ENCODE measurements at places on chromosomes 6 and 20. TPM values are rescaled to one million over a fixed set of nuclear protein-coding genes. Genes with fewer than 3 reads are reported as not detected.

DNA sequence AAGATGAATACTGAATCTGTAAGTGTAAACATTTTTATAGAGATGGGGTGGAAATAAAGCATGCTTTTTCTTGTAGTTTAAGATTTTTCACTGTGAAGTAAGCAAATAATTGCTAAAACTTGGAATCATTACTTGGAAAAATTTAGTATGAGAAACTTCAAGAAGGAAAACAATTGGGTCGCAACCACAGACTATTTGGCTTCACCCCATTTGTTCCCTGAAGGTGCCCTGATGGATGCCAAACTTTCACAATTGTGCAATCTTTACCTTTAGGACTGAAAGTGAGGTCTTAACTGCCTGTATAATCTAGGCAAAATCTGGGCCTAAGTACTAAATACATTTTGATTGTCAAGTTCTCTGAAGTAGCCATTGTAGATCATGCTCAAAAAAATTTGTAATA is 330.1 kb downstream of the HDGFL1 start:
- no peak for DNase-seq

- DNase-seq: no peak
These were observed 2.9 kb upstream of the SOD2 start for GRCh38 chr6:159695984-159696383.

GRCh38 chr6:151627689-151628444 is 134.1 kb downstream of the CCDC170 start:
- no peak for DNase-seq

GRCh38 chr6:29964518-29964886 is 22.2 kb downstream of the HLA-A start:
- DNase-seq: no peak

GRCh38 chr20:41426086-41426830 is 59.6 kb upstream of the EMILIN3 start:
- DNase-seq: no peak

- peak; percentile 19 for DNase-seq
These were observed 6.5 kb downstream of the BTN2A2 start for GRCh38 chr6:26389349-26389894.

- peak; percentile 56 for DNase-seq
These were observed 27.4 kb upstream of the MAPRE1 start for GRCh38 chr20:32792316-32792715.

- no peak for DNase-seq
These were observed 152.4 kb upstream of the THBS2 start for GRCh38 chr6:169406034-169406433.

GRCh38 chr20:595330-596308 is 14.5 kb downstream of the TCF15 start:
- peak; percentile 47 for DNase-seq

GRCh38 chr20:56400001-56400640 is 7.7 kb downstream of the CSTF1 start:
- DNase-seq: peak; percentile 79

DNA sequence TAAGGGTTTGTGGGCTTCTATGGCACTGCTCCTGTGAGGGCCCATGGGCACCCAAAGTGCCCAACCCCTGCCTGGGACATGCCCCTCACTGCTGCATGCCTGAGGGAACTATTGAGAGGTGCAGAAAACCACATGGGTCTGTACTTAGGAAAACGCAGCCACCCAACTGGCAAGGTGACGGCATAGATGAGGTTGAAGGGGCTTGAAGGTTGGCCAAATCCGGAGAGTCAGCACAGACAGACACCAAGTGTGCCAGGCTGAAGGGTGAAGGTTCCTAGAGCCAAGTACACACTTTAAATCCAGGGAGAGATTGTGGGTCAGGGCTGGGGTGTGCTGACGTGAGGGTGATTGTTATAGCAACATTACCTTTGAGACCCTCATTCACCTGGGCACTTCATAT is 6.2 kb downstream of the BANF2 start:
- DNase-seq: no peak

DNA sequence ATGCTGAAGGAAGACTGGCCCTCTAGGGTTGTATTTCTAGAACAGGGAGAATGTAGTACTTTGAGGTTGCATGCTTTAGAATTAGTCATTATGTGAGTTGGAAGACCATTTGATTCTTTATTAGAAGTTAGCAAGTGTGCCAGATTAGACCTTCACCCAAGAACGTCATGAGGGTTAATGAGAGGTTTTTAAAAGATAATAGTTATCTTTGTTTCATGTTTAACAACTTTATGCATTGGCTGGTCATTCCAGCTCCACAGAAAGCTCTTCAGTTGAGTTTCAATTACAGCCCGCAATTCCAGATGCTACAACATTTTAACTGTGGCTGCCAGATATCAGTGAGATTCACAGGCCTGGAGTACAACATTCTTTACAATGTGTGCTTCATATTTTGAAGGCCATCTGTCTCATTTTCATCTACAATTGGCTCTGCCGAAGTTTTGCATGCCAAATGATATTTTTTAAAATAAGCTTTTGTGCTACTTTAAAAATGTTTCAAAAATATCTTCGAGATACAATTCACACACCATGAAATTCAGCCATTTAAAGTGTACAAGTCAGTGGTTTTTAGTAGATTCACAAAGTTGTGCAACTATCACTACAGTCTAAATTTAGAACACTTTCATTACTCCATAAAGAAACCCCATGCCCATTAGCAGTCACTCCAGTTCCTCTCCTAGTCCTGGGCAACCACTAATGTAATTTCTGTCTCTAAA is 61.1 kb upstream of the FBXO30 start:
- DNase-seq: no peak

DNA sequence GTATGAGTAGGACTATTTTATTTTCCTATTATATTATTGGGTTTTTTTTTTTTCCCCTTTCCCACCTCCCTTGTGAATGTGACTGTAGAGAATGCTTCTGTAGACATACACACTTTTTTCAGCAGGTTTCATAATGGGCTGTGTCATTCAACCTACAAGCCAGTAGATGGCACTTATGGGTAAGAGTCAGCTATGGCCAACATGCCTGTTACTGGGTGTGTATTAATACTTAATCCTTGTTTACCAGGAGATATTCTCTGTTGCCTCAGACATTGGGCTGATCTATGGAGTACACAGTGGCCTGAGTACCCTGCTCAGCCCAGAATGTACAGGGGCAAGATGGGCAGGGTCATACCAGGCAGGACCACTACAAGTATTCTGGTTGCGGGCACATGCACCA is 382.5 kb downstream of the EPHA7 start:
- DNase-seq: peak; percentile 62

DNA sequence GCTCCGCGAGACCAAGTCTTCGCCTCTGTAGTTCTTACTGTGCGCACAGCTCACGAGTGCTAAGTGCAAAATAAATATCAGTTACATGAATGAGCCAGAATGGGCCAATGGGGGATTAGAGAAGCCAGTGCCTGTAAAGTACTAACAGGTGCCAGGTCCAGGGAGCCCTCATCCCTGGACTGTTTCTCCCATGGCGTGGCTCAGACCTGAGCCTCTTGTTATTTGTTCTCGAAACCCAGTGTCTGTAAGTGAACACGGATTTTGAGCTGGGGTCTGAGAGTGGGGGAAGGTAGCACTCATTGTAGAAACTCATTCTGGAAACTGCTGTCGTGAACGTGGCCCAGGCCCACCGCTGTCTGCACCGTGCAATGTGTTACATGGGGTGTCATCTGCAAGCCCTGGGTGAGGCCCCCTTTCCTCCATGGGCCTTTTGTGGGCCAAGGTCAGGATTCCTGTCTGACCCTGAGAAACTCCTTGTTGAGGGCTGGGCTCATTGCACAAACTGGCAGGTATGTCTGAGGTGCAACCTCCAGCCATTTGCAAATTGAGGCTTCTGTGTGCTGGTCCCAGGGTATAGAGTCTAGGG is 154.7 kb downstream of the SYCP2 start:
- no peak for DNase-seq

GRCh38 chr6:63814459-63814858 is 178.9 kb downstream of the PHF3 start:
- DNase-seq: no peak

DNA sequence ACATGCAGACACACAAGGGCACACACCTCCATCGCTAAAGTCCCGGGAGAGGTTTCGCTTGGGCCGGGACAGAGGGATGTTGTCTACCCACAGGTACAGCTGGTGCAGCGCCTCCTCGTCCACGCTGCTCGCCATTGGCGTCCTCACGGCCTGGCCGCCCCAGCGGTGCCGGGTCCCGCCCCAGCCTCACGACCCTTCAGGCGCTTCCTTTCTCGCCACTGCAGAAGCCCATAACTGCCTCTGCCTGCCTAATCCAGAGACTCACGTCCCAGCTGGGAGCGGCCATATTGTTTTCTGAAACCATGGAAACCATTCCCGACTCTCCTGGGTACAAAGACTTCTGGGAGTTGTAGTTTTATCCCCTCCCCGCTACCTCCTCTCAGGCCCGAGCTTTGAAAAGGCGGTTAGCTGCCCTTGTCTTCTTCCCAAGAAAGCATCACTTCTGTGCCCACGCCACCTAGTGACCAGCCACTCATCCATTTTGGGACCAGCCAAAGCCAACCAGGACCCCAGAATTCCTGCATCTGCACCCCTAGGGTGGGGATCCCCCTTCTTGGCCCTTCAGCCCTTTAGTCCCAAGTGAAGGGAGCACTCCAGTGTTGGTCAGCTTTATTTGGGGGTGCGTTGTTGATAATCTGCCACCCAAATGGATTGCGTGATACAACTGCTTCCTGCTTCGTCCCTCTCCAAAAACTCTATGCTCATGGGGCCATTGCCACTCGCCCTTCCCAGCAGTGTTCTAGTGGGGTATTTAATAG is at the start of gene SPEF1:
Gene SPEF1, minus strand, starts transcription at position 296 of the 758 bp plus-strand sequence. Its CDS starts 161 bp downstream, at position 135.
- peak; percentile 99 for DNase-seq

GRCh38 chr20:56088375-56088774 is 83.1 kb upstream of the CBLN4 start:
- no peak for DNase-seq

DNA sequence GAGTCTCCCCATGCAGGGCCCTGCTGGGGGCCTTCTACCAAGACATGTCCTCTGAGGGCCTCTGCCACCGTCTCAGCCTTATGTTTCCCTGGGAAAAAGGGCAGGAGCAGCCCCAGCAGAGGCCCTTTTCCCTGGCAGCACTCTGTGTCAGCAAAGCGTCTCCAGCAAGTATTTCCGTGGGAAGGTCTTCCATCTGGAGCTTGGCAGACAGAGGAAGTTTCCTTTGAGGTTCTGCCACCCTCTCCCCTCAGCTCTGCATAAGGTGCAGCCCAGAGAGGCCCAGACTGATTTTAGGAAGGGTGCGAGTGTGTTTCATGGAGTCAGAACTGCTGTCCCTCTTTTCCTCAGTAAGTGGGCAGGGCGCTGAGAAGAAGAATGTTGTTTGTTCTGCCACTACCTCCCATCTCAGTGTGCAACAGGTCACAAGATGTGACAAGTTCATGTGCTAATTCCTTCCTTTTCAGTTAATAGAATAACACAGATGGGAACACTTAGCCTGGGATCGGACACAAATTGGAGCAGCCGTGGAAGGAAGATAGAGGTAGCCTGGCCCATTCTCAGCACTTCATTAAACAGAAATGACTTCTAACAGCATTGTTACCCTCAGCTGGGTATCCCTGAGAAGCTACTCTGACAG is 784.4 kb downstream of the MAFB start:
- DNase-seq: no peak

- DNase-seq: peak; percentile 71
These were observed 767 bp upstream of the PAX1 start for GRCh38 chr20:21704408-21705385.

DNA sequence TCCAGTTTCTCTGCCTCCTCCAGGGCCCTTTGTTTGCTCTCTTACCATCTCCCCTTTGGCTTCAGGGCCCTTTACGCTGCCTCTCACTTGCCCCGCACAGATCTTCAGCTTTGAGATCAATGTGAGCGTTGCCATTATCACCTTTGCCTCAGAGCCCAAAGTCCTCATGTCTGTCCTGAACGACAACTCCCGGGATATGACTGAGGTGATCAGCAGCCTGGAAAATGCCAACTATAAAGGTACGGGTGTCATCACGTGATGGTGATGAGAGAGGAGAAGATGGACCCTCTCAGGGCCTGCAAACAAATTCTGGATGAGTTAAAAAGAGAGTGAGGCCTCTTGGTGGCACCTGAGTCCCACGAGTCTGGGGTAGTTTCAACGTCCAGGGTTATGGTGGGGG is 8.3 kb downstream of the C2 start:
- no peak for DNase-seq

DNA sequence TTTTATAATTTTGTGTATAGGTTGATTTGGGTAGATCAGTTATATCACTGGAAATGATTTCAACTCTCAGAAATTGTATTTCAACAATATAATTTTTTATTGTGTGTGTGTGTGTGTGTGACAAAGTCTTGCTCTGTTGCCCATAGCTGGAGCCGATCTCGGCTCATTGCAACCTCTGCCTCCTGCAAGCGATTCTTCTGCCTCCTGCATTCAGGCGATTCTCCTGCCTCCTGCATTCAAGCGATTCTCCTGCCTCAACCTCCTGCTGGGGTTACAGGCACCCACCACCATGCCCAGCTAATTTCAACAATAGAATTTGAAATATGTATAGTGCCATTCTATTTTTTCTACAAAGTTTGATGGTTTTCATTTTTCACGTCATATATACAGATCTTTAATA is 24.1 kb downstream of the AFDN start:
- no peak for DNase-seq

GRCh38 chr20:33165416-33166055 is 2.4 kb upstream of the BPIFA2 start:
- DNase-seq: no peak

GRCh38 chr6:129894921-129895320 is 33.8 kb upstream of the TMEM244 start:
- no peak for DNase-seq

DNA sequence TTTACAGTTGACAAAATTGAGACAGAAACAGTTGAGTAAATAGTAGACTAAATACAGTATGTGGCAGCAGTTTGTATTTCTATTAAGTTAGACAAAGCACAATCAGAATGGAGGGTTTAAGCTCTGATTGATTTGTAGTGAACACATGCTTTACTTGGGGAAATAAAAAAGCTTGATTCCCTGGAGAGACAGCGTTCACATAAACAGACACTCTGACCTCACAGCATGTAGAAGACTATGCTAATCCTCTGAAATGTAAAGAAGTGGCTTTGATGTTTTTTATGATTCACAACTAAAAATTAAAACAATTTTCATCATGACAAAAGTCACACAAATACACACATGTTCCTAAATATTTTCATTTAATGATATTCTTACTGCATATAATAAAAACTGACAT is 126.9 kb upstream of the FAM83B start:
- DNase-seq: no peak

DNA sequence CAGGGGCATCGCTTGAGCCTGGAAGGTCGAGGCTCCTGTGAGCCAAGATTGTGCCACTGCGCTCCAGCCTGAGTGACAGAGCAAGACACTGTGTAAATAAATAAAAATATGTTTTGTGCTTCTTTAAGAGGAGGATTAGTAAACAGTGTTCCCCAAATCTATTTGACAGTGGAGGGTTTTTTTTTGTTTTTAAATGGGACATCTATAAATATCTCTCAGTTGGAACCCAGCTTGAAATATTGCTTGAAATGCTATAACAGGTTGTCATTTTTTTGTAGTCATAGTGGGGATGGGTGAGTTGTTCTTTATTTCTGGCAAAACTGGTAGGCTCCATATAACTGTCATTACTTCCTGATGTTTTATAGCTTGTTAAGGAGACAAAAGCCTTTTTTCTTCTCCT is 54.3 kb downstream of the CARMIL1 start:
- DNase-seq: no peak

The KCNG1 gene
- polyA plus RNA-seq: 8.1 TPM

The PRDM13 gene
- polyA plus RNA-seq: 0.08 TPM

The CYP24A1 gene
- polyA plus RNA-seq: not detected

The BTNL2 gene
- polyA plus RNA-seq: not detected

The ADGB gene
- polyA plus RNA-seq: not detected

The ARMH2 gene
- polyA plus RNA-seq: not detected

The AHI1 gene
- 52.4 TPM for polyA plus RNA-seq

The SOX12 gene
- polyA plus RNA-seq: 16.1 TPM

All from GM23338 (cell line).